ENCODE measurements at places on chromosomes 6 and 20. TPM values are rescaled to one million over a fixed set of nuclear protein-coding genes. Genes with fewer than 3 reads are reported as not detected.

The COL11A2 gene
- total RNA-seq, result 2.2 TPM

GRCh38 chr20:46699651-46700359 lies 9.6 kb upstream of the SLC2A10 start:
- DNase-seq, result peak; percentile 37

- no peak for DNase-seq
Observed at GRCh38 chr20:61584851-61585250, 332.8 kb downstream of the CDH4 start.

DNA sequence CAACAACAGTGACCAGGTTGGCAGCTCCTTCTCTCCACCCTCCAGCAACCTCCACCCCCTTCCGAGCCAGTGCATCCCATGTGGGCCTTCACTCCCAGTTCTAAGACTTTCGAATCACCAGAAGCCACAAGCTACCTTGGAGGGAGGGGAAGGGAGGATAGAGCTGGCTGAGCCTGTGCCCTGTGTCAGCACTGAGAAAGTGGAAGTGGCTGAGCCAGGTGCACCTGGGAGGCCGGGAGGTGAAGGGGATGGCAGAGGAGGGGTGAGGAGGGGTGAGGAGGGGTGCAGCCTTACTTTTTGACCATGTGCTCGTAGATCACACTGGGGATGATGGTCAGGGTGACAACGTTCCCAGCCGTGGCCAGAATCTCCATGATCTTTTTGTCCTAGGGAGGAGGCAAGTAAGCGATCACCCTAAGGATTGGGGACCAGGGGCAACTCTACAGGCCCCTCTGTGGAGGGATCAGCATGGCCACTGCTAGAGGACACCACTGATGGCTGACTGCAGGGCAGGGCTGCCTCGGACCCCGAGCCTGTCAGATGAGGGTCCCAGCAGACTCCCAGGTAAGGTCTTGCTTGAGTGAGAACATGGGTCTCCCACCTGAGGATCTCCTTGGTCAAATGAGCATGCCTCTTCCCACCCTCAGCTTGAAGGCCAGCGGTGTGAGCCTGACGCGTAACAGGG lies 18.3 kb downstream of the SDCBP2 start:
- DNase-seq, result no peak

The TXLNB gene
- not detected for total RNA-seq

The BPIFB4 gene
- not detected for total RNA-seq

DNA sequence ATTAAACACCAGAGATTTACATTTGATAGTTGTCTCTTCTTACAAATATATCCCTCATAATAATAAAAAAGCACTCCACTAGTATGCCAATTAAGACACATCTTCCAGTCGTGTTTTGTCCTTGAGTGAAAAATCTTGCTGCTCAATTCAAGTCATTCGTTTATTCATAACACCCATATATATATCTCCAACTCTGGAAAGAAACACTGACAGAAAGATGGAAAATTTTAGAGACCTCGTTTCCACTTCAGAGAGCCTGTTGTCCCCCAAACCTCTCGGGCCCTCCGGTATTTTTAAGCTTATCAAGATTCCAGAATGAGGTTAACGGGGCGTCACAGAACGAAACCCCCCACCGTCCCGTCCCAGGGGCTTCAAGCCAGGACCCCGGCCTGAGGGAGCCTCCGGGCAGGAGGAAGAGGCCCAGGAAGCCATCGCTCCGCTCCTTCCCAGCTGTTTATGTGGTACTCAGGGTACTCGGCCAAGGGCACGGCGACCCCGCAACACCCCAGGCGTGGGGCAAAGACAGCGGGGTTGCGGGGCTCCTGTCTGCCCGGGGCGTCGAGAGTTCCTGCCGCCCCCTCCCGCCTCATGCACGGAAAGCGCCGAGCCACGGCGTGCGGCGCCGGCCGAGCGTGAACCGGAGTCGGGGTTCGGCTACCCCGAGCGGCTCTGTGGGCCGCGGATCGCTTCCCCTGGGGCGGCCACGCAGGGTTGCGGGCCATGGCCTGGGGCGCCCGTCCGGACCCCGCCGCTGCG lies 623 bp upstream of the SNX9 start:
- no peak for DNase-seq

The MCHR2 gene
- not detected for total RNA-seq

GRCh38 chr6:47188588-47189021 lies 121.1 kb downstream of the TNFRSF21 start:
- DNase-seq, result peak; percentile 71

- peak; percentile 55 for DNase-seq
Observed at GRCh38 chr6:133837801-133838349, 51.0 kb upstream of the TCF21 start.

GRCh38 chr6:105432797-105433196 lies 29.9 kb upstream of the PREP start:
- peak; percentile 31 for DNase-seq

DNA sequence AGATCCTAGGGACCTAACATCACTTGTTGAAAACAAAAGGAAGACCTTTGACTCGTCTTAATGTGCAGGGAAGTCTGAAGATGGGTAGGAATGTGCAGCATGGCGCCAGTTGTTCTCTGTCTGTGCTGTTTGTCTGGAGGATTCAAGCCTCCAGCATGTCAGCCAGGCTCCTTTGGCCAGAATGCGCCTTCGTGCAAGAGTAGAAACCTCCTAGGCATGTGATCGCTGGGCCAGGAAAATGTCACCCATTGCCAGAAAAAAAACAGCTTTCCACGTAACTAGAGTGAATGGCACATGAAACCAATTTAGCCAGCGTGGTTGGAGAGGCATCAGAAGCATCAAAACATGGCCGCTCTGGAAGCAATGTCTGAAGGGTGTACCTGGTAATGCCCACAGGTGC lies 132.7 kb downstream of the EDN1 start:
- no peak for DNase-seq

The SIRPD gene
- total RNA-seq, result 0.37 TPM

DNA sequence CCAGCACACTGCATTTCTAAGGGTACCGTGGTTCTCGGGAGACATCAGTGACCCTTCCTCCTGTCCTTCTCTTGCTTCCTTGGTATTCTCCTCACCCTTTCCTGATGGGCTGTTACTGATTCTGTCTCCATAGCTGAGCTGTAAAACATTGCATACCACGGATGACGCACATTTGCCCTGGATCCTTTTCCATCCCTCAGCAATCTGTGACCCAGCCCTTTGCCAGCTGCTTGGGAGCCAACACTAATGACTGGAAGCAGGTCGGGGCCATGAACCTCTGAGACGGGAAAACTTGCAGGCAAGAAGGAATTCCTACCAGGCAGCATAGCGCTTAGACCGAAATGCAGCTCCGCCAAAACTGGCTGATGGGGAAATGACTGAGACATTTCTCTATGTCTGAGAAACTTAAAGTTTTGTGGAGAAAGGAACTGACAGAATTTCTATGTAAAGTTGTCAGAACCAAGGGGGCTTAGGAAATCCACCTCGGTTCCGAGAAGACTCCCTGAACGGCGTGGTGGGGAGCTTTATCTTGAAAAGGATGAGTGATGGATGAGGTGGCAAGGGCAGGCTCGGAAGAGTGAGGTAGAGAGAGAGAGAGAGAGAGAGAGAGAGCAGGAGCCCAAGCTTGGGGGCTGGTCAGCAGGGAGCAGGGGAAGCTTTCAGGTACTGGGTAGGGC lies 19.2 kb downstream of the TUBB2B start:
- DNase-seq, result no peak

DNA sequence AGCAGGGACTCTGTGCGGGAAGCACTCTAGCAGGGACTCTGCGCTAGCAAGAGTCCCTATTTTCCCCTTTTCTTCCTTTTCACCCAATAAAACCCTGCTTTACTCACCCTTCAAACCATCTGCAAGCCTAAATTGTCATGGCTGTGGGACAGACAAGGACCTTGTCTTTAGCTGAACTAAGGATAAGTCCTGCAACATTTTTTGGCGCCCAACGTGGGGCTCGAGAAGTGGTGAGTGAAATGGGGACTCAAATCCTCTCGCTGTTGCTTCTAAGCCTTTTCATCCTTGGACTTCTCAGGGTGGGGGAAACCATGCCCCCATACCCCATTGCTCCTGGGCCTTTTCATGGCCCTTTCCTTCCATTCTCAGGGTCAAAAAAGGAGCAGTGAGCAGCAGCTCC lies 46.4 kb downstream of the IMPG1 start:
- DNase-seq, result no peak

DNA sequence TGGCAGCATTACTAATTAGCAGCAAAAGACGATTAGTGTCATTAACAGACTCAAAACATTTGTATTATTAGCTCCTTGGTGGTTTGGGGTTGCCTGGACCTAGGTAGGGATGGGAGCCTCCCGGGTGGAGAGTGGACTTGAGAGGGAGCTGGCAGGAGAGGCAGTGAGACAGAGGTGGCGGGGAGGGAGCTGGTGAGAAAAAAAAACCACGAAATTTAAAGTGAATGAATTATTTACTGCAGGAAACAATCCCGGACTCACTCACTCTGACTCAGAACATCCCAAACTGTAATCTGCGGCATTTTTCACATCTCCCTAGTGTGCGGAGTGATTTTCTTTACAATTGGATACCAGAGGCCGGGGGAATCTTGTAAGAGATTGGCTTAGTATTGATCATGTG lies 14.3 kb upstream of the CDH22 start:
- DNase-seq, result no peak

The USP49 gene
- total RNA-seq, result 10.9 TPM

- DNase-seq, result no peak
Observed at GRCh38 chr20:25245461-25245860, 2.4 kb upstream of the PYGB start.

Measured in PC-9 (cell line).